T-helper 22 cell (primary cell): ENCODE measurements at places on chromosomes 7 and 10.
A peak's percentile ranks its signal among the peaks of the same experiment; 100 is the strongest.

- no peak for DNase-seq
Measured at GRCh38 chr7:3103614-3104398, 60.1 kb upstream of the CARD11 start.

- DNase-seq, result no peak
Measured at GRCh38 chr7:146138926-146139325, 22.3 kb downstream of the CNTNAP2 start.

DNA sequence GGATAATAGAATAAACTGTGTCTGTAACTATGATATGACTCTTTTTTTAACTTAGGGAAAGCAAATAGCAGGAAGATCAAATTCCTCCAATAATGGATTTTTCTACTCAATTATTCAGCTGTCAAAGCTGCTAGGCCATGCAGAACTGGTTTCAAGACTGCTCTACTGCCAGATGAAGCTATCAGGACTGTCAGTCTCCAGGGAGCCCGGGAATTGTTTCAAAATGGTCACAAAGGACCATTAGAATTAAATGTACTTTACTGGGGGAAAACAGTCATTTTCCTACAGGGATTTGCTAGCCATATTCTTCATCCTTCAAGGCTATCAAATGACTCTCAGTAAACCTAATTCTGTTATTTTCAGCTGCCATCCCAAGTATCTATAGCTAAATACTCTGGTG lies 276.3 kb downstream of the LHFPL3 start:
- DNase-seq, result no peak

GRCh38 chr7:140239653-140239935 lies 62.8 kb upstream of the KDM7A start:
- DNase-seq, result no peak

- no peak for DNase-seq
Measured at GRCh38 chr7:8365499-8366110, 67.8 kb upstream of the NXPH1 start.

DNA sequence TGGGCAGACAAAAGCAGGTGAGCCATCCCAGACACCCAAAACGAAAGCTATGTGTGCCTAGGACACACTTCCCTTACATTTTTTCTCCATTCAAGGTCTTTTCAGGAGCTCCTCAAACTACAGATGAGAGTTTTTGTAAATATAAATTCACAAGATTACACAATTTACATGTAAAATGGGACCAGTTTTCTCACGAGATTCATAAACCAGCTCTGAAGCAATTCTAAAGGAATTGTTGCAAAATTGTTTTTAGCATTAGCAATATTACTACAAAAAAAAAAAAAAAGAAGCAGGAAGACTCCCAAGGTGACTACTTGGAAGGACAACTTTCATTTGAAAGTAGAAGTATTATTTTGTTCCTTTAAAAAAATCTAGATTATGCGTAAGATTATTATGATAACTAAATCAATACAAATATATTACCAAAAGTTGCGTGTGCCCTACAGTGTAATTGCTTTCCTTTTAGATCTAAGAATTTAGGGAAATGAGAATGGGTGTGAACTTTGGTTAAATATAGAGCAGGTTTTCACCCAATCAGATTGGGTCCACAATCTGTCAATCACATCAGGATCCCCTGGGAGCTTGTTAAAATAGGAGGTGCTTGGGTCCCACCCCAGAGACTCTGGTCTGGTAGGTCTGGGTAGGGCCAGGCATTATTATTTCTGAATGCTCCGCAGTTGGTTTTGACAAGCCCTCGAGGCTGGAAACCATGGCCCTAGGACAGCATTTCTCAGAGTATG lies 72.2 kb downstream of the TBXAS1 start:
- DNase-seq, result no peak

DNA sequence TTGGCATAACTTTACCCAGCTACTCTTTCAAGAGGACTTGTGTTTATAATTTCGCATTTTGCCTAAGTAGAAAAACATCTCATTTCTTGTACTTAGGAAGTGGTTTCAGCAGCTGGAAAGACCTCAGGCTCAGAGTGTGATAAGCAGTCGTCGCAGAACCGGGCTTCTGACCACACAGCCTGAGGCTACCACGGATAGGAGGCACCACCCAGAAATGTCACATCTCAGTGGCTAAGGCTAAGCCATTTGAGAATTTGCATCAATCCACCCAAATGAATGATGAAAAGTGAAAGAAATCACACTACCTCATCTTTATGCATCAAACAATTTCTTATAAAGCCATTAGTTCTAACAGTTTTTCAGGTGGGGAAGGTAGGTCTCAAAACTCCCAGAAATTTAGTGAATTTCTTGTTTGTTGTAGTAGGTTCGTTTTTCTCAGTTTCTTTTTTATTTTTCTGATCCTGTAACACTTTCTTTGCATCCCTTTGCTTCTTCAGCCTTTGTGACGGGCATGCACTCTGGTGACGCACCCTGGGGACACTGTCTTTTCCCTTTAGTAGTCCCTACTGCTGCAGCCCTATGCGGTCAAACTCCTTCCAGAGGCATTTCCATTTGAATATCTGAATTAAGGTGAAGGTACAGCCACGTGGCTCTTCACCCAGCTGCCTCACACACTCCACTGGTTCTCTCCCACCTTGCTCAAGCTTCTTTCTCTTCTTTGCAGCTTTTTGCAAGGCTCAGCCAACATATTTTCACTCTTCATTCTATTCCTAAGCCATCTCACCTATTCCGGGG lies 68.5 kb downstream of the MAP3K8 start:
- peak; percentile 7 for DNase-seq
